Heart left ventricle (tissue), 16 donors: ENCODE measurements at places on chromosomes 3 and 15. TPM values are rescaled to one million over a fixed set of nuclear protein-coding genes. Genes with fewer than 3 reads are reported as not detected.

The NR1I2 gene
- 0.15 TPM for total RNA-seq

The IMPG2 gene
- 0.16 TPM for total RNA-seq

- H3K4me3 ChIP-seq, result no peak overlapping the region
- no peaks in the 10 kb centered on the region for H3K36me3 ChIP-seq
- H3K27me3 ChIP-seq, result no peaks in the 10 kb centered on the region
Observed at GRCh38 chr15:51274956-51275355, 63.4 kb downstream of the CYP19A1 start.

GRCh38 chr15:68783226-68784058 lies 37.3 kb downstream of the ANP32A start:
- peaks cover 4% of the 10 kb centered on the region for H3K4me1 ChIP-seq
- no peak overlapping the region for H3K4me3 ChIP-seq
- H3K27ac ChIP-seq, result no peak overlapping the region
- peaks cover 10% of the 10 kb centered on the region for H3K36me3 ChIP-seq
- H3K27me3 ChIP-seq, result no peaks in the 10 kb centered on the region
- DNase-seq, result no peak

DNA sequence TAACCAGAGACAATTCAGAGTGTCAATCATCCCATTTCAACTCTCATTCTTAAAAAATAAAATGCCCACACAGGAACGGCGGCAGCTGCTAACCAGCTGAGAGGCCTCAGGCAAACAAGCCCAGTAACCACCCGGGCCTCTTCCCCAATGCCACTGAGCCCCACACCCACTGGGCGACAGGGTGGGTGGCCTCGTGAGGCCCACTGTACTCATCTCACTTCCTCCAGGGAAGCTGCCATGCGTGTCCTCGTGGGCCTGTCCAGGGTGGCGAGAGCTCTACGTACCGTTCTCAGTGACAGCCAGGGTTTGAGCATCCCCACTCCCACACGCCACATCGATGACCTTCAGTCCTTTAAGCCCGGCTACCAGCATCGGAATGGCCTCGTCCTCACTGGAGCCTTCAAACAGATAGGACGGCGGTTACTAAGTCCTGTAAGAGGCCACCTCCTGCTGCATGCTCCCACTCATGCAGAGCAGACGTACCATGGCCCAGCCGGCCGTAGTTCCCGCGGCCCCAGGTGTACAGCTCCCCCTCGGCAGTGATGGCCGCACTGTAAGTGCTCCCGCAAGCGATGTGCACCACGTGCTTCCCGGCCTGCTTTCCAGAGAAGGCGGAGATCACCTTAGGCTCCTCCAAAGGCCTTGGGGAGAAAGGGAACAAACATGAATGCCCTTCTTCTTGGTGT lies 56.5 kb downstream of the HERC2 start:
- no peak overlapping the region for H3K4me3 ChIP-seq
- H3K36me3 ChIP-seq, result peaks cover 67% of the 10 kb centered on the region
- no peaks in the 10 kb centered on the region for H3K4me1 ChIP-seq
- no peaks in the 10 kb centered on the region for H3K27me3 ChIP-seq
